ENCODE measurements at places on chromosomes 12 and 14. TPM values are rescaled to one million over a fixed set of nuclear protein-coding genes. Genes with fewer than 3 reads are reported as not detected.

DNA sequence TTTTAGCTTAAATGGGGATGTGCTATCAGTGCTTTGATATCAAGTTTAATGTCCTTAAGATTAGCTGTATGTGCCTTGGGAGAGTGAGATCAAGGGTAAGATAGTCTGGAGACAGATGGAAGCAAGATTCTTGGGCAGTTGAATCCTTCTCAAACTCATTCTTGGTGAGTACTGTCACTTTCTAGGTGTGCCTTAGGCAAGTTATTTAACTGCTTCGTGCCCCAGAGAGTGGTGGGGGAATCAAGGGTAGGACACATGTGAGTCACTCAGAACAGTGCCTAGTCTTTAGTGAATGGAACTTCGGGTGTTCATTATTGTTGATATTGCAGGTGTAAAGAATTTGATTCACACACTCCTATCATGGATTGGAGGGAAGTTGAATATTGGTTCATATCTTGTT, 803.7 kb downstream of the DIO2 start:
- no peak for DNase-seq

- peak; percentile 50 for DNase-seq
Observed at GRCh38 chr14:87944987-87945604, 47.9 kb downstream of the GALC start.

NTS gene
- total RNA-seq, result 0.40 TPM

- DNase-seq, result no peak
Observed at GRCh38 chr14:53236708-53237107, 83.6 kb upstream of the DDHD1 start.

DNA sequence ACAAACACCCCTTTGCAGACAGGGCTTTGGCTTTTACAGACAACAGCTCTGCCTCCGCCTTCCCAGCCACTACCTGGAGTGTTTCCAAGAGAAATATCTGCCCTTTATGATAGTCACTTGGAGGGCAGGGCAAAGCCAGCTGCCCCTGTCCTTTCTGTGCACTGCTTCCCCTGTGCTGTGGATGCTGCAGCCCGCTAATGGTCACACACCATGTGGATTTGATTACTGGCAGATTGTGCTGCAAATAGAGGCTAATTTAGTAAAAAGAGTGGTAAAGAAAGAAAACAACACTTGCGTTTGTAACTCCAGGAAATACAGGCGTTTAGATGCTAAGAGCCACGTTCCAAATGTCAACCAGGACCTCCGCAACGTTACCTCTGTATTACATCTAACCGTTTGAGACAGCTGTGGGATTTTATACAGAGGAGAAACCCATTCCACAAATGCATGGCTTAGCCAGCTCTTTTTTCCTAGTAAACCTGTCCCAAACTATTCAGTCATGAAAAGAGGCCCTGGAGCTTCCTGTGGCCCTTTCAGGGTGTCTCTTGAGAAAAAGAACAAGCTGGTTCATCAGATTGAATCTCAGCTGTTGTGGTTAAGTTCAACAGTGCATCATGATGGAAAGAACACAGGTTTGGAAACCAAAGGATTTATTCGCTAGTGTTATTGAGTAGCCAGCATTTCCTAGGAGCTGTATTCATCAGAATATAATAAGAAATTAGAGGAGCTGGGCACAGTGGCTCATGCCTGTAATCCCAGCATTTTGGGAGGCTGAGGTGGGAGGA, 30.1 kb upstream of the PWP1 start:
- no peak for DNase-seq

Data from NCI-H460 (cell line).